A549 treated with RU486 at 1 μM for 4 hours (cell line): ENCODE measurements at places on chromosomes 6 and 20. TPM values are rescaled to one million over a fixed set of nuclear protein-coding genes. Genes with fewer than 3 reads are reported as not detected.

The L3MBTL3 gene
- 2.6 to 3.6 TPM (median 3.1 TPM) in 5 replicates for total RNA-seq

The MDFI gene
- total RNA-seq: 0.55 to 0.85 TPM (median 0.74 TPM) in 5 replicates

The BPI gene
- total RNA-seq: not detected in 5 replicates

The STMND1 gene
- not detected in 5 replicates for total RNA-seq

The CPNE1 gene
- 161 to 226 TPM (median 210 TPM) in 5 replicates for total RNA-seq

The HSPA12B gene
- total RNA-seq: 0.29 to 0.43 TPM (median 0.34 TPM) in 5 replicates
